Fibroblast of upper back skin (primary cell): ENCODE measurements at places on chromosomes 2 and 18.

- no peak for DNase-seq
Measured at GRCh38 chr18:61950371-61950770, 57.6 kb upstream of the RNF152 start.

- no peak for DNase-seq
Measured at GRCh38 chr2:101302016-101302415, 6.5 kb downstream of the RNF149 start.

DNA sequence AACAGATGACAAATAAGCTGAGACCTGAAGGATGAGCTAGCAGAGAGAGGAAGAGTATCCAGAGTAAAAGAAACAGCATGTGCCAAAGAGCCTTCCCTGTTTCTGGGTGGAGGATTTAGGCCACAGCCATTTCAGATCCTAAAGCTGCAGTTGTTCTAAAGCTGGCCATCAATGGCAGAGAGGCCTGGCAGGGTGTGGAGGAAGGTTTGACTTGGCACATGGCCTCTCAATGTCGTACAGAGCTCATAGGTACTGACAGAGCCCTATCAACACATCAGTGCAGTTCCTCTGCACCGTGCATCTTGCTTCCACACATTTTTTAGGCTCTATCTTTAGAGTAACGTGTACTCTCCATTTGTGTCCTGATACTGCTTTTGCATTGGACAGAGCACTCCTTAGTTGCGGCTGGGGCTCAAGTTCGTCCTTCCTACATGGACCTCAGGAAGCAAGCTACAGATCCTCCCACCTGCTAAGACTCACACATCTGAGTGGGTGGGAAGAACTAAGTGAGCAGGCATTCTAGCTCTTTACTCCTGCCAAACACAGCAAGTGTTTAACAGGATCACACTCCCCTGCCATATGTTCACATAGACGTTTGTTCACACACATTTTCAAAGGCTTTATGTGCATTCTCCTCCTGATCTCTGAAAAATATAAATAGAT lies 3.0 kb upstream of the CHMP3 start:
- no peak for DNase-seq

GRCh38 chr2:196510246-196510645 lies 129.3 kb upstream of the CCDC150 start:
- DNase-seq: no peak

DNA sequence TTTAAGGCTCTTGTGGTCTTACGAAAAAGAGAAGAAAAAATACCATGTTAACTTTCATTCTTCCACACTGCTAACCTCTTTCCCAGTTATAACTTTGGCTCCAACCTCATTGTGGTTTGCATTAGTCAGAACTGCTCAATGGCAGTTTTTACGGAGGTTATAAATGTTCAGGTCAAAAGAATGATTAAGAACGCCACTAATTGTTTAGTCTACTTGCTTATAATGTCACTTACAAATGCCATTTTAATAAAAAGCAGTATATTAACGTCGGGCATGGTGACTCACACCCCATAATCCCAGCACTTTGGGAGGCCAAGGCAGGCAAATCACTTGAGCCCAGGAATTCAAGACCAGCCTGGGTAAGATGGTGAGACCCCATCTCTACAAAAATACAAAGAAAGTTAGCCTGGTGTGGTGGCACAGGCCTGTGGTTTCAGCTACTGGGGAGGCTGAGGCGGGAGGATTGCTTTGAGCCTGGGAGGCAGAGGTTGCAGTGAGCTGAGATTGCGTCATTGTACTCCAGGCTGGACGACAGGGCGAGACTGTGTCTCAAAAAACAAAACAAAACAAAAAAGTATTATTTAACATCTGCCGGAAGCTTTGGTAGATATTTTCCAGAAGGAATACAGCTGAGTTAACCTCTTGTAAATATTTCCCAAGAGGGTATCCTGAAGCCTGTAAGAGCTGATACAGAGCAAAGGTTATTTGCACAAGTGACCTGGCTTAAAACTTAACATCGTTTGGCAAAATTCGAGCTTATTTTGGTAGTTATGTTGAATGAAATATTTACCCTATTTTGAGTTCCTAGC lies 5.1 kb downstream of the AGPS start:
- DNase-seq: peak; percentile 96

GRCh38 chr2:175964195-175964594 lies 37.9 kb downstream of the LNPK start:
- DNase-seq: no peak

DNA sequence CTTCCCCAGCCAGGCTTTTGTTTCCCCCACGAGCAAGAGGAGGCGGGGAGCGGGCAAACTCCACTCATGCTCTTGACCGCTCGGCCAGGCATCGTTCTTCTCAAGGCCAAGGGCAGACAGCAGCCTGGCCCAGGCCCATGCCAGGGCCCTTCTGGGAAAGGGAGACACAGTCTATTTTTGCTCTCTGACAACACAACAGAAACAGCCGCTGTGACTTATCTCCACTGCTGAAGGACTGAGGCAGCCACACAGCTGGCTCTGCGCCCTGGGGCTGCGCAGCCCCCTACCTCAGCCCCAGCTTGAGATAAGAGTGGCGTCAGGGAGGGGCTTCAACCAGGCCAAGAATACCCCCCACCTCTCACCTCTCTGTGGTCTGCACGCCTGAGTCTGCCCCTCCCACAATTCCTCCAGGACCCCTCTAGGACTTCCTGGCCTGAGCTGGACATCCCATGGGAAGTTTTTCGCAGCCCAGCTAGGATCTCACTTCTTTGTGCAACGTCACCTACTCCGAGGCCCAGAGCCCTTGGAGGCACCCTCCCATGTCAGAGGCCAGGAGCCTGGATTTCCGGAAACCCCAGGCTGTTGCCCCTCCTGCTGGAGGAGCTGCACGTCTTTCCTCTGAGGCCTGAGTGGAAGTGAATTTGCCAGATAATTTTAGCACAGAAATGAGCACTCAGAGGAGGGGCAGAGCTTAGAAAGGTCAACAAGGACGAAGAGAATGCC lies 118.9 kb upstream of the OTOS start:
- no peak for DNase-seq

DNA sequence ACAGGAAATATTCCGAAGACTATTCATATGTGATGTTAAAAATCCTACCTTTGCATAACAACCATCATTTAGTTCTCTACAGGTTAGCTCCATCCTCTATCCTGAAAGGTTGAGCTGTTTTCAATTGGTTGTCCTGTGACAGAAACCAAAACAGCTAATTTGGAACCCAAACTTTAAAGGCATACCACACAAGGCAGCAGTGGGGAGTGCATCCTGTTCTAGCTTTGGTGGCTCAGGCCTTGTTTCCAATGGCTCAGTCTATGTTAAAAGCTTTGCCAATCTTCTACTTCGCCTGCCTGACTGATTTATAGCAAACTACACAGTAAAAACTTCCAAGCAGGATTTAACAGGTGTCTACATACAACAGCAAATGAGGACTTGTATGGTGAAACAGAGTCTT lies 3.2 kb downstream of the CD226 start:
- no peak for DNase-seq

- DNase-seq: no peak
Measured at GRCh38 chr2:160411167-160411566, 82.4 kb downstream of the RBMS1 start.

DNA sequence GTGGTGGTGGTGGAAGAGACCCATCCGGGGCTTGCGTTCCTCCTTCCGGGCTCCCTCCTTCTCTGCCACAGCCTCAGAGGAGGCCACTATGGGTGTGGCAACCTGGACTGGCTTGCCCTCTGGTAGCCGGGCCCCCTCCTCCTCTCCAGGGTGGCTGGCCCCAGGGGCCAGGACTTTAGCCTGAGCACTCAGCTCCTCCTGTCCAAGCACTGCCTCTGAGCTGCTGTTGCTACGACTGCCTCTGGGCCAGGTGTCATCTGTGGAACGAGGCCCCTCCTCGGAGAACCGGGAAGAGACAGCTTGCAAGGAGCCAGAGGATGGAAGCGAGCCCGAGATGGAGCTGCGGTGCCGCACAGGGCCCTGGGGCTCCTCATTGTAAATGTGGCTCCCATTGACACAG lies 16.7 kb upstream of the SFXN5 start:
- DNase-seq: no peak

GRCh38 chr2:184849516-184849915 lies 251.2 kb downstream of the ZNF804A start:
- DNase-seq: peak; percentile 63

GRCh38 chr18:11081009-11081532 lies 68.3 kb downstream of the PIEZO2 start:
- DNase-seq: no peak

- DNase-seq: no peak
Measured at GRCh38 chr2:211454679-211455078, 898.3 kb downstream of the CPS1 start.

GRCh38 chr18:2641638-2642037 lies 13.9 kb upstream of the SMCHD1 start:
- no peak for DNase-seq

DNA sequence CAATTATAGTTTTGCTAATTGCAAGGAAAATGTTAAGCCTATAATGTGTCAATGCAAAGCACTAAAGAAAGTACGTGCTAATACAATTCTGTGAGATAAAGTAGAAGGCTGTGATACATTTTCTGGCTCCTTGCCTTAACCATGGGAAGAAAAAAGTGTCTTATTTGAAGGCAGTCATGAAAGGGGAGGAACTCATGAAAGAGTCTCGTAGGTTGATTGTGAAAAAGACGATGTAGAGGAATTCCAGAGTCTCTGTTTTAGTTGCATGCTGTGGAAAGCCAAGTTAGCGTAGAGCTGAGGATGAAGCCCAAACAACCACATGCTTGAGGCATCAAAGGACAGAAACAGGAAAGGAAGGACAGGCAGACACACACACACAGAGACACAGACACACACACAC lies 214.1 kb downstream of the MEIS1 start:
- peak; percentile 14 for DNase-seq

DNA sequence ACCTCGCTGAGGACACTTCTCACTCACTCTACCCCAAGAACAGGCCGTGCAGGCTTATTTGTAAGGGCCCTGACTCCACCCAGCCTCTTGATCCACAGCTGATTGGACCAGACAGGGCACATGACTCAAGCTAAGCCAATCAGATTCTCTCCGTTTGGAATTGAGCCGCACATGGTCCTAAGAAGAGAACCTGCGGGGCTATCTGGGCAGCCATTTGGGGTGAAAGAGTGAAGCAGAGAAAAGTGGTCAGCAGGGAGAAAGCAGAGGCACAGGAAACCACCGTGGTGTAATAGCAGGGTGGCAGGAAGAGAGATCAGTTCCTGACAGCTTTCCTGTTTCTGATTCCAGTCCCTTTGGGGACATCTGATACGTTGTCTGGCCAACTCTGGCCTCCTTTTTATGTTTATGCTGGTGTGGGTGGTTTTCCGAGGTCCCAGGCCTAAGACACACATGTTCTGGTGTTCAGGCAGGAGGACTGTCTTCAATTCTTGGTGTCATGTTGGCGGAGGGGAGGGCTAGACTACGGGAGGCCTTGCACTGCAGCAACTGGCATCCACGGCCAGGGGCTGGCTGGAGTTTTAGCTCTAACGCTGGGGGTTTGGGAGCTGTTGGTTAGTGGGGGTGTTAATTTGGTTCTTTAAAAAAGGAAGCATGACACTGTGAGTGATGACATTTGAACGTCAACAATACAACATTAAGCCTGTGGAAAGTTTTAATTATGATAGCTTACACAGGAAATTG lies 26.1 kb upstream of the SPTBN1 start:
- no peak for DNase-seq

- no peak for DNase-seq
Measured at GRCh38 chr2:117631152-117631945, 183.1 kb upstream of the DDX18 start.

GRCh38 chr18:48979944-48980890 lies 29.5 kb upstream of the SMAD7 start:
- DNase-seq: peak; percentile 57

GRCh38 chr2:179952658-179953057 lies 54.4 kb downstream of the CWC22 start:
- DNase-seq: no peak

DNA sequence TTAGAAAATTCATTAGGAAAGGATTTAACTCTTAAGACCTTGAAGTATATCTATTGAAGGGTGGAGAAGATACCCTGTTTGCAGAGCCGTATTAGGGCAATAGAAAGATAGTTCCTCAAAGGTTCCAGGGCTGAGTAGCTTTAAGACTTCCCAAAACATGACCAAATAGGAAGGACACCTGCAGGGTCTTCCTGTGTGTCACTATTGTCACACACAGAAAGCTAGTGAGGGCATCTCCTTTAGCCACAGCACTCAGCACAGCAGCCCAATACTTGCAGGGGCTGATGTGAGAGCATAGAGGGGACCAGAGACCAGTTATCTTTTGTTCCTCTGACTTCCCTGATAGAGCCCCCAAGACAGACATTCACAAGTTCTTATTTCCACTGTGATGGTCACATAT lies 93.7 kb downstream of the PAX3 start:
- no peak for DNase-seq

DNA sequence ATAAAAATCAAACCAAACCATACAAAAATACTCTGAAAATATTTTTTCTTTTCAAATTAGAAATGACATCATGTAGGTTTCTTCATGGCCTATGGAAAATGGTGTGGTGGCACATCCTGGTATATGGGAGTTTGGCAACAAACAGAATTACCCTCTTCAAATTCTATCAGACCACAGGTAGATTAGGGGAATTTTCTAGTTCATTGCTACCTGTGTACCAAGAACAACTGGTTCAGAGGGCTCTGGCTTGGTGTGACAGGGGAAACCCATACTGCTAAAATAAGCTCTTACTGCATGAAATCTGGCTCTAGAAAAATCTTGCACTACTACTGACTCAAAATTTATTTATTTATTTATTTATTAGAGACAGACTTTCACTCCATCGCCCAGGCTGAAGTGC lies 63.4 kb upstream of the PELI1 start:
- no peak for DNase-seq

GRCh38 chr18:27017901-27018500 lies 152.5 kb upstream of the AQP4 start:
- DNase-seq: no peak

DNA sequence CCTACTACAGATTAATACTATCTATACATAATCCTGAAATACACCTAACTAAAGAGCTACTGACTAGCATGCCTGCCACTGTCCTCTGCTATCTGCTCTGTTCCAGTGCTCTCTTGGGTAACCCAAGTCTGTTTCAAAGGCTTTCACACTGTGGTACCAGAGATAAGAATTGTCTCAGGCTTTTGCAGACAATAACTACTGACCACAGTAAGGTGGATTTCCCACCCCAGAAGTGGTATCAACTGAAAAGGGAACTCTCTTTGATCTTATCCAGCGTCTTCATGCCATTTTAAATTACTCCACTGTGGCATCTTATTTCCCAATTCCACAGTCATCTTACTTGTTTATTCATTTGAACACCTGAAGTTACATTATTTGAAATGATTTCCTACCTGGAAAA lies 190.2 kb downstream of the IKZF2 start:
- no peak for DNase-seq
